ENCODE measurements at places on chromosomes 2 and 18. TPM values are rescaled to one million over a fixed set of nuclear protein-coding genes. Genes with fewer than 3 reads are reported as not detected.

Gene SMYD1
- not detected for total RNA-seq

Gene IL36RN
- 0.15 TPM for total RNA-seq

Gene TMSB10
- 14,947 TPM for total RNA-seq

Gene DCDC2C
- total RNA-seq: not detected

Gene CRYGD
- not detected for total RNA-seq

Gene B3GNT7
- 0.34 TPM for total RNA-seq

Gene STK11IP
- 18.6 TPM for total RNA-seq

Gene CHRNG
- not detected for total RNA-seq

Gene RAB31
- 25.5 TPM for total RNA-seq

Measured in hair follicular keratinocyte (primary cell).